Femur (tissue), 1 donor: ENCODE measurements at places on chromosomes 16 and 17.
A peak's percentile ranks its signal among the peaks of the same experiment; 100 is the strongest.

DNA sequence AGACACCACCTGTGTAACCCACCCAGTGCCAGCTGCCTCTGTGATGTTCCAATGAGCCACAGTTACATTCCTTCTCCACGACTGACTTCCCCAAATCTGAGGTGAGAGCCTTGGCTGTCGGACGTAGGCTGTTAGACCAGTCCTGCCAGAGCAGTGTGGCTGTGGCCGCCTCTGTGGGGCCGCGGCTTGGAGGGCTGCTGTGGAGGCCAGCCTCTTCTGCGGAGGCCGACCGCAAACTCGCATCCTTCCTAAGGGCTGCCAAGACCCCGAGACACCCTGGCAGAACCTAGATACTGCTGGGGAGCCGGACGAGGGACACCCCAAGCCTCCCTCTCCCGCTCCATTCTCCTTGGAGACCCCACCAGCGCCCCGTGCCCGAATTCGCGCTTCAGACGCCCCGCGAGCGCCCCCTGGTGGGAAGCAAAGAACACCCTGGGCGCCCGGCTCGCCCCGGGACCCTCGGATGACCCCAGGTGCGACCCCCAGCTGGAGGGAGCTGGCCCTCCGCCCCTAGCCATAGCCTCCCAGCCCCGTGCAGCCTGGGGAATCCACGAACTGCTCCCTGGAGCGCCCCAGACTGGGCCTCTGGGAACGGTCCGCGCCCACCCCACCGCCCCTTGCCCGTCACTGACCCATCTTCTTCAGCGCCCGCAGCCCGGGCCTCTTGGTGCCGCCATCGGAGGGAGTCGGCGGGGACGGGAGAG is 547 bp downstream of the PLCD3 start:
- DNase-seq: peak; percentile 74

DNA sequence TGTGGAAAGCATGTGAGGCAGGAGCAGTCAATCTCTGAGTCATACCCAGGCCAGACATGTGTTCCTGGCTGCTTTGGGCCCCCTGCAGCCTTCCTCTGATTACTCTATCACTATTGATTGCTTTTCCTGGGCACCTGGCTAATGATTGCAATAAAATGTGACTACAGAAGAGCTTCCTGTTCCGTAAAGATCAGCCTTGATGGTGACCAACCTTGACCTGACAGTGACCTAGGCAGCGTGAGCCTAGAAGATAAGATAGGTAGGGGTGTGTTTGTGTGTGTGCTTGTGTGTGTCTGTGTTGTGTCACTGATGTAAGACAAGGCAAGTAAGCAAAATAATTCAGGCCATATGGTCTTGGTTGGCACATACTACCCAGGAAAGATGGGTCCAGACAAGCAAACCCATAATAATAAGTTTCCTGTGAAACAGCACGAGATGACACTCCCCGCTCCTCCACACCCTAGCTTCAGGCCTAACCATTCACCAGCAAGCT is 367.7 kb upstream of the CDH11 start:
- DNase-seq: no peak

GRCh38 chr17:71866095-71866494 is 254.7 kb upstream of the SOX9 start:
- DNase-seq: no peak

GRCh38 chr17:67067571-67068482 is 23.5 kb downstream of the CACNG1 start:
- DNase-seq: no peak

GRCh38 chr16:2914233-2914632 is 2.5 kb downstream of the FLYWCH1 start:
- DNase-seq: no peak

- no peak for DNase-seq
Measured at GRCh38 chr16:60087530-60087929, 1353.4 kb upstream of the GOT2 start.

DNA sequence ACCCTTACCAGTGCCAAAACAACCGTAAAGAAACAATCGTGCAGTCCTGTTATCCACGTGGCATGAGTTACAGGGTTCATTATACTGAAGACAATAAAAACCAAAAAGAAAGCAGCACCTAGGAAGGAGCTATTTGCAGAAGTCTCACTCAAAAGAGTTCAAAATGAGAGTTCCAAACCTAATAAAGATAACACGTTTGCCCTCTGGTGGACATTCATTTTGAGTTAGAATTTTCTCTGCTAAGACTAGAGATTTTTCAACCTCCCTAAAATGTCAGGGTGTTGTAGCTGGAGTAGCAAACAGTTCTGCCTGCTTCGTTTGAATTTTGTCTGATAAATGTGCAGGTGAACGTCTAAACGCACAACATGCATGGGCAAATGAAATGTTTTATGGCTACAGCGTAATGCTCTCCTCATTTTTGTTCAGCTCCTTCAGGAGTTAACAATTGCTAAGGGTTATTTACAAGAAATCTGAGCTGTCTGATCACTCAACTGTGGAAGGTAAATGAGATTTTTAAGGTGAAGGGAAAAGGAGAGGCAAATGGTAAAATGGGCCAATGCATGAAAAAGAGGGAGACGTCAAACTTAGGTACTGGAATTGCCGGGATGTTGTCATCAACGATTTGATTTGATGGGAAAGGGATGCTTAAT is 1067.9 kb upstream of the EEF2KMT start:
- DNase-seq: no peak

- no peak for DNase-seq
Measured at GRCh38 chr17:3543453-3543852, 14.2 kb downstream of the TRPV3 start.

DNA sequence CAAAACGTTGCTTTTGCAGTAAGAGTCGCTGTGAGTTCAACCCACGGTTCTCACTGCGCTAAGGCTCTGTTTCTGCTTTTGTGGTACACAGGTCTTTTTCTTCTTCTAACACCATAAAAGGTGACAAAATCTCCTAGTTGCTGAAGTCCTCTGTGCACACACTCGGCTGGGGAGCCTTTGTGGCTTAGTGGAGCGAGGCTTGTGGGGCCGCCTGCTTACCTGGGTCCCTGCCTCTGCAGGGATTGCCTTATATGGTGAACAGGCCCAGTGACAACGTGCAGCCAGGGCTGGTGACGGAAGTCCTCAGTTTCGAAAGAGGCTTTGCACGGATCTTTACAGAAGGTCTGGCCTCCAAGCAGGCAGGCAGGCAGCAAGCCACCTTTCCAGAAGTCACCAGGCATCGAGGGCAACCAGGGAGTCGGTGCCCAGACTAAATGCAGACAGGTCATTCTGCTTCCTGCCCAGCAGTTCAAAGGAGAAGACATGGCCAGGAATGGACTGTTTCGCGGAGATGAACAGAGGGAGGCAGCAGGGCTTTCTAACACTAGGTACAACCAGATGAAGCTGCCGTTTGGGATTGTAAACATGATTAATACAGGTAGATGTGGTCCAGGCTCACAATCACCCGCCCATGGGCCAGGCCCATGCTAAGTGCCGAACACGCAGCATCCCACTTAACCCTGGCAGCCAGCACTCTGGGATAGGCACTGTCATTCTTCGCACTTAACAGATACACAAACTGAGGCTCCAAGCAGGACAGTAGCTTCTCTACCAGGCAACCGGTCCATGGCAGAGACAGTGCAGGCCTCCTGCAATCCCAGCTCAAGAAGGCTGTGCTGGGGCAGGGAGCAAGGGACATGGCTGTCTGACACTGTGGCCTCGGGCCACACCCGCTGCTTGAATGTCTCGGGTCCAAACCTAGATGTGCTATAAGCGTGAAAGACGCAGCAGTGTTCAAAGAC is 10.7 kb upstream of the MEAK7 start:
- peak; percentile 53 for DNase-seq

- DNase-seq: no peak
Measured at GRCh38 chr17:52147872-52148271, 10.6 kb downstream of the CA10 start.

DNA sequence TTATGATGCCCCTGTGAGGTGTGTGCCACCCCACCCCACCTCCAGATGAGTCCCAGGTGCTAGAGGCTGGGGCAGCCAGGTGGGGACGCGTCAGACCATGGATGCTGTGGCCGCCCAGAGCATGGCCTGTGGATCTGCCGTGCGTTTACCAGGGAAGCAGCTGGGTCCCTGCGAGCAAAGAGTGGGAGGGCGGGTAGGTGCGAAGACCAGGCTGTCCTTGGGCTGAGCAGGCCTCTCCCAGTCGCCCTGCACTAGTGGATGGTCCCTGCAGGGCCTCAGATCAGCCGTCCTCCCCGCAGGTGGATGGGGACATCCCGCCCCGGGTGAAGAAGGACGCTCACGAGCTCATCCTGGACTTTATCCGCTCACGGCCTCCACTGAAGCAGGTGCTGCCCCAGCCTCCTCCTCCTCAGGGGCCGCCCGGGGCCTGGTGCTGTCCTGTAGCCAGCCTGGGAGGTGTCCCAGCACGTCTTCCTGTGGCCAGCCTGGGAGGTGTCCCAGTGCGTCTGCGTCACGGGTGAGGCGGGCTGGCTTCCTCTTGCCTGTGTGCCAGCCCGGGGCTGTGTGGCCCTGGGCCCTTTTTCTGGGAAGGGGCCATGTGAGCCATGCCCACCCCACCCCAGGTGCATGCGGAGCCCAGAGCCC is 18.0 kb upstream of the TCF25 start:
- DNase-seq: no peak

- DNase-seq: no peak
Measured at GRCh38 chr16:68943961-68944360, 100.6 kb downstream of the TANGO6 start.

GRCh38 chr16:87926246-87927194 is 9.8 kb downstream of the CA5A start:
- DNase-seq: no peak

- DNase-seq: no peak
Measured at GRCh38 chr16:49096176-49096945, 185.3 kb downstream of the CBLN1 start.

GRCh38 chr17:79400989-79401703 is 209.7 kb downstream of the RBFOX3 start:
- DNase-seq: peak; percentile 80

- no peak for DNase-seq
Measured at GRCh38 chr17:65519462-65519861, 42.0 kb downstream of the AXIN2 start.

GRCh38 chr16:86554599-86554916 is 477 bp downstream of the MTHFSD start:
- DNase-seq: no peak

DNA sequence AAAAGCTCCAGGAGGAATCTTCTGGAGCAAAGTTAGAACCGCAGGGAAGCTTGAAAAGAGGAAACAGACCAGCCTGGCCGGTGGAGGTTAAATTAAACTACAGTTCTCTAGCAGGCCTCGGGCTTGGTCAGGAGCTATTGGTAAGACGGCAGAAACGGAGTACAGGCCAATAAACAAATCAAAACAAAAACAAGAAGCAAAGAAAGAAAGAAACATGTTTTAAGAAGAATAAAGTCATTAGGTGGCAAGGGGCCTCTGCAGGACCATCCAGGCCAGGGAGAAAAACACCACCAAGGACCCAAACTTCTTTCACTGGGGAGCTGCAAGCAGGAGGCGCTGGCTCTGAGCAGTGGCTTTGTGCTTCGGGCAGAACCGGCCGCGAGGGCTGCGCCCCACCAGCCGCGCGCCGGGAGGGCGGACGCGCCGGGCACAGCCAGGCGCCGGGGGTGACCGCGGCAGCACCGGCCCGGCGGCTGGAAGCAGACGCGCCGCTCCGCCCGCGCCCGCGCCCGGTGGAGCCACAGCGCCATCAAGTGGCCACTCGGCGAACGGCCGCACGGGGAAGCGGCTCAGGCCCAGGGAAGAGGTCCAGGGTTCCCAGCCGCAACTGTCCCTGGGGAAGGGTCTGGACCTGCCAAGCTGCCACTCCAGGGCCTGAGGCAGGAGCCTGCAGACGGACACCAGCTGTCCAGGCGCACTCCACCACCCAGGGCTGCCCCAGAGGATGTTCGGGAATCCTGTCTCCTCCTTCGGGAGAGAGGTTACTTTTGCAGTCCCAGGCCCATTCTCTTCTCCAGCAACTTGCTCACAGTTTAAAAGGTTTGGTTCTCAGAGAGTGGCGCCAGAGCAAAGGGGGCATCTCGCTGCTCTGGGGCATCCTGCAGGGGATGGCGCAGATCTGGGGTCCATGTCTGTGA is 419.4 kb downstream of the SOX9 start:
- DNase-seq: peak; percentile 86

DNA sequence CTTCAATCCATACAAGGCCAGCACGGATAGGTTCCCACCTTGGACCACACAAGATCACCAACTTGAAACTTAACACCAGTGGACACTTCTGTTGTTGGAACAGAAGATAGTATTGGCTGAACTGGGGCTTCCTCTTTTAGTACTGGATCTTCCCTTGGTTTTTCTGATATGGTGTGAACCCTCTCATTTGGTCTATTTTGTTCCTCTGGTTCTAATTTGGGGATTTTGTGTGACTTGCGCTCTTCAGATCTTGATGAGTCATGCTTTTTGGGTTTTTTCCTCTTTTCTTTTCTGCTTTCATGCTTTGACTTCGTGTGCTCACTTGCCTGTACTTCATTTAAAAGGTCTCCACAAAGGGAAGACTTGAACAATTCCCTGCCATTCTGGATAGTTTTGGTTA is 39.0 kb downstream of the SOST start:
- DNase-seq: no peak

DNA sequence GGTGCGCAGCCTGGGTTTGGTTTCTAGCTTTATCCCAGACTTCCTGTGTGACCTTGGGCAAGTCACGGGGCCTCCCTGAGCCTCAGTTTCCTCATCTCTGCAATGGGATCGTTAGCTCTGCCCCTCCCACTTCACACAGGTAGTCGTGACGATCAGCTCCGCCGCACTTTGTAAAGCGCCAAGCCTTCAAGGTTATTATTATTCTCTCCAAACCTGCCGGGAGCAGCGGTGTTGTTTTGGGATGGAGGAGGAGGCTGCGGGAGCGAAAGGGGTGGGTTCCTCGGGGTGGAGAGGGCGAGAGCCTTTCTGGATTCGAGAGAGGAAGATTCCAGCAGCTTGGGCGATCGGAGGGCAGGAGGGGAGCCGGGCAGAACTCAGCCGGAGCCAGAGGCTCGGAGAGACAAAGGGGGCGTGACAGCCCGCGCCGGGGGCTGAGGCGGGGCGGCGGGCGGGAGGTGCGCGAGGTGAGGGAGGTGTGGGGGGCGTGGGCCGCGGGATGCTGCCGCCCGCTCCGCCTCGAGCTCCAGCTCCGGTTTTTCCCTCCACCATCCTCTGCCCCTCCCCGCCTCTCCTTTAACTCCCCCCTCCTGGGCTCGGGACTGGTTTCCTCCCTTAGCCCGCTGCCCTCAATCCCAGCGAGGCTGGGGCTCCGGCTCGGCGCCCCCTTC is at the start of gene EFNB3:
Gene EFNB3 (plus strand): TSS at position 602 of the 668 bp plus-strand sequence. CDS start 397 bp downstream, outside the sequence.
- DNase-seq: peak; percentile 61

DNA sequence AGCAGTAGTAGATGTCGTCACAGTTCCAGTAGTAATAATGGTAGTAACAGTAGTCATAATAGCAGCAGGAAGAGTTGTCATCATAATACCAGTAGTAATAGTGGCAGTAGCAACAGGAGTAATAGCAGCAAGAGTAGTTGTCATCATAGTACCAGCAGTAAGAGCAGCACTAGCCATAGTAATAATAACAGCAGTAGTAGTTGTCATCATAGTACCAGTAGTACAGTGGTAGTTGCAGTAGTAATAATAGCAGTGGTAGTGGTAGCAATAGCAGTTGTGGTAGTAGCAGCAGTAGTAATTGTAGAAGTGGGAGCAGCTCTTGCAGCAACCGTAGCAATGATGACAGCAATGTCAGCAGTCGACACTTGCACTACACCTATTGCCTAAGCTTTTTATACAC is 502.8 kb downstream of the HS3ST4 start:
- DNase-seq: no peak

- DNase-seq: peak; percentile 20
Measured at GRCh38 chr16:69563605-69564580, 1.9 kb upstream of the NFAT5 start.

- DNase-seq: no peak
Measured at GRCh38 chr16:5070431-5071186, 1.0 kb upstream of the ALG1 start.

- DNase-seq: no peak
Measured at GRCh38 chr16:72367851-72368250, 195.9 kb upstream of the PMFBP1 start.
